ENCODE measurements at places on chromosomes 1 and 21. TPM values are rescaled to one million over a fixed set of nuclear protein-coding genes. Genes with fewer than 3 reads are reported as not detected.

Gene SPRR2E
- total RNA-seq, result not detected

DNA sequence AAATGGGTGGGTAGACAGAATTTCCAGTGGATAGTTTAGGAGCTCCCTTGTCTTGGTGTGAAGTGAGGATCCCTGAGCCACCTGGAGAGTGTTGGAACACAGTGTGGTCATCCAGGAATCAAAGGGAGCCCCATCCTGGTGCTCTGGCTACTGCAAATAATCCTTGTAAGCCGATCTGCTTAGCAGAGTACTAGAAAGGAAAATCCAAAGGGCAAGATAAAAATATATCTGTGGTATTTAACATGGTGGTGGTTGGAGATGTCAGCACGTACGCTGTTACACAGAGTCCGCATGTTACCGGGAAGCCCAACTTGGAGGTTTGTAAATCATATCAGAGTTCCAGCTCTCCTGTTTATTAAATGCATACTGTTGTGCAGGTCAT, 39.0 kb downstream of the VANGL1 start:
- DNase-seq, result no peak

Gene GNG4
- total RNA-seq, result 1.2 TPM

GRCh38 chr1:87418048-87418447, 89.4 kb downstream of the LMO4 start:
- no peak for DNase-seq

GRCh38 chr1:162822391-162823200, 32.1 kb downstream of the HSD17B7 start:
- peak; percentile 17 for DNase-seq

Gene KRTAP19-3
- not detected for total RNA-seq

- peak; percentile 77 for DNase-seq
These were observed 1.4 kb downstream of the NIT1 start for GRCh38 chr1:161119092-161119903.

GRCh38 chr1:184212649-184213314, 161.3 kb downstream of the TSEN15 start:
- no peak for DNase-seq

- no peak for DNase-seq
These were observed 44.8 kb upstream of the FBXO28 start for GRCh38 chr1:224069138-224069537.

GRCh38 chr1:53540604-53541262, 81.5 kb downstream of the DMRTB1 start:
- DNase-seq, result no peak

Gene HLX
- 20.8 TPM for total RNA-seq

- DNase-seq, result no peak
These were observed 415.5 kb downstream of the DPYD start for GRCh38 chr1:97505289-97505688.

Gene MIXL1
- total RNA-seq, result 0.05 TPM

- no peak for DNase-seq
These were observed 312 bp downstream of the KIAA2013 start for GRCh38 chr1:11925938-11926292.

GRCh38 chr1:99676876-99677275, 31.0 kb downstream of the PALMD start:
- no peak for DNase-seq

- DNase-seq, result no peak
These were observed 191.4 kb downstream of the PTGER3 start for GRCh38 chr1:70856201-70856600.

- no peak for DNase-seq
These were observed 502.2 kb upstream of the OLFM3 start for GRCh38 chr1:102498929-102499328.

- DNase-seq, result peak; percentile 94
These were observed 82.0 kb upstream of the ROR1 start for GRCh38 chr1:63691701-63692425.

All from dermis blood vessel endothelial cell (primary cell).